NCI-H1105 treated with DMSO at 0.1 percent for 48 hours (cell line): ENCODE measurements at places on chromosomes 11 and 22.

DNA sequence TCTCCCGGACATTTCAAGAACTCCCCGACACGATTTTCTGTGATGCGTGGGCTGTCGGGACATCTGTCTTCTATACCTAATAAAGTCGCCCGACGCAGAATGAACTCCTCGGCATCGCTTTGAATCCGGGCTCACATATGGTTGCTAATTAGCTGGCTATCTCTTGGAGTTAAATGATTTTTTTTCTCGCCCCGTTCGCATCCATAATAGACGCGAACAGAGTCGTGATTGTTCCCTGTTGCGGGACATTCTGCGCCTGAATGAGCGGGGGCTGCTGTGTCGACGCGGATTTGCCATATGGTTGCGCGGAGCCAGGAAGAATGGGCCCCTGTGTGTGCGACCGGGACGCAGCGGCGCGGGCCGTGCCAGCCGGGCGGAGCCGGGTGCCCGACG is 16.4 kb downstream of the CDKN1C start:
- DNase-seq: no peak

DNA sequence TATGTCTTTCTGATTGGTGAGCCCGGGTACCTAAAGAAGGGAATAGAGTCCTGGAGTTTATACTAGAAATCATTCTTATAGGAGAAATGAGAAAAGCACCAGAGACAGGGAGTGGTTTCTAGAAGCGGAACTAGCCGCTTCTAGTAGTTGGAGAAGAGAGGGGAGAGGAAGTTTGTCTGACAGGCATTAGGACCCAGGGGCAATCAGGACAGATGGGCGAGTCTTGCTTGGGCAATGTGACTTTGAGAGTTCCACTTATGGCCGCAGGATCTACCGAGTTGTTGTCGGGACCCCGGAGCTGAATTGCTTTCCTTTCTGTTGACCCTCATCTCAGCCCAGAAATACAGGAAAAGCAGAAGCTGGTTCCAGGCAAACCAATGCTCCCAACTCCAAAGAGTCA is 596.8 kb upstream of the CNTN5 start:
- DNase-seq: no peak

GRCh38 chr11:7759010-7759409 is 37.7 kb downstream of the OR5P2 start:
- no peak for DNase-seq

DNA sequence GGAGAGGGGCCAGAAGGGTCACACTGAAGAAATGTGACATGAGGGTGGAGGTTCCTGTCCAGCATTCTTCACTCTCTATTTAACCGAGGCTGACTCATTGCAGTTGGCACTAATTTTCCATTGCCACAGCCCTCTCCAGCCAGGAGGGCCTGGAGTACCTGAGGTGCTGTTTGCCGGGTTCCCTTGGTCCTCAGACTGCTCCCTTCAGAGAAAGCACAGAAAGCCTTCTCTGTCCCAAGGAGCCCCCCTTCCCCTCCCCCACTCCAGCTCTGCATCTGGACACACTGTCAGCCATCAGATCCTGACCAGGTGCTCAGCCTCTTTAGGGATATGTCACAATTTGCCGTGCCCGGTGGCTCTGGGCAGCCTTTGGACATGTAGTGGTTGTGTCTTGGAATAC is 3.2 kb upstream of the C11orf91 start:
- no peak for DNase-seq

GRCh38 chr11:65014726-65015227 is 817 bp downstream of the ARL2 start:
- no peak for DNase-seq

- DNase-seq: no peak
Measured at GRCh38 chr11:73810637-73811036, 23.0 kb downstream of the MRPL48 start.

DNA sequence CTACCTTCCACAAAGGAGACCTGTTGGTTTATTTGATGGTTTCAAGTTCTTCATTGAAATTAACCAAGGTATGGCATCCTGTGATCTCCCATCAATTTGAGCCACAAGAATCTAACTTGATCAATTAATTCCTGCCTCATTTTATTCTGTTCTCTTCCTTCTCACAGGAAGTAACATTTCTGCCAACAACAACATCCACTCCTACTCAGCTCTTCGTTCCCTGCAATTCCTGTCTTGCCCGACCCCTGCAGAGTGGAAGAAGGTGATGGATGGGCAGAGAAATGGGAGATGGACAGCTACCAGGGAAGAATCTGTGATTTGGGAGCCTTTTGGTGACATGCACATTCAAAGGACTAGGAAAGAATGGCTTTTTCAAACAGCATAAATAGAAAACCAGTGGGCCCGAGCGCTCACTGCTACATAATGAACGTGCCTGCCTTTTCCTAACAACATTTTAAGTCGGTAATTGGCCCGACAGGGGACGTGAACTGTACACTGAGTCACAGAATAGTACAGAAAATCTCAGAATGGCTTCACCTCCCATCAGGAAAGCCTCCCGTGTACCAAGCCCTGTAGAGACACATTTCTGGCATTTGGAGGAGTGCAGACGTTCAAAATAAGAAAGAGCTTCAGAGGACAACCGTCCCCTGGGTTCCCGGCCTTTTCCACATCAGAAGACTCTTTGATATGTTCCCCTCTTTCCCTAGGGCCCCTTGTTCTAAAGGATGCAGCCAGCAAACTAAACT is 112.6 kb upstream of the SEZ6L start:
- DNase-seq: no peak

DNA sequence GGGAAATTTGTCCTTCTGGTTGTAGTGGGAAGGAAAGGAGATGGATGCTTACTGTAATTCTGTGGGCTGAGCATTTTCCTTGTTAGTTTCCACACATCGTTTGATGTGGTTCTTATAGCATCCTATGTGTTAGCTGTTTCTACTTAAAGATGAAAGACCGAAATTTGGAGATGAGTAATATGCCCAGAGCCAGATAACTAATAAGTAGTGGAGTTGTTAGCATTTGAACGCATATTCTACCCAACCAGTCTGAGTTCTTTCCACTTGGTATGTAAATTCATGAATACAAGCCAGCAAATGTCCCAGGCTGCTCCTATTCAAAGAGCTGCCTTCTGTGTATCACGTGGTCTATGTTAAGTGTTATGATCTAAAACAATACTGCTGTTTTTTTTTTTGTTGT is 14.6 kb downstream of the SPECC1L start:
- no peak for DNase-seq

DNA sequence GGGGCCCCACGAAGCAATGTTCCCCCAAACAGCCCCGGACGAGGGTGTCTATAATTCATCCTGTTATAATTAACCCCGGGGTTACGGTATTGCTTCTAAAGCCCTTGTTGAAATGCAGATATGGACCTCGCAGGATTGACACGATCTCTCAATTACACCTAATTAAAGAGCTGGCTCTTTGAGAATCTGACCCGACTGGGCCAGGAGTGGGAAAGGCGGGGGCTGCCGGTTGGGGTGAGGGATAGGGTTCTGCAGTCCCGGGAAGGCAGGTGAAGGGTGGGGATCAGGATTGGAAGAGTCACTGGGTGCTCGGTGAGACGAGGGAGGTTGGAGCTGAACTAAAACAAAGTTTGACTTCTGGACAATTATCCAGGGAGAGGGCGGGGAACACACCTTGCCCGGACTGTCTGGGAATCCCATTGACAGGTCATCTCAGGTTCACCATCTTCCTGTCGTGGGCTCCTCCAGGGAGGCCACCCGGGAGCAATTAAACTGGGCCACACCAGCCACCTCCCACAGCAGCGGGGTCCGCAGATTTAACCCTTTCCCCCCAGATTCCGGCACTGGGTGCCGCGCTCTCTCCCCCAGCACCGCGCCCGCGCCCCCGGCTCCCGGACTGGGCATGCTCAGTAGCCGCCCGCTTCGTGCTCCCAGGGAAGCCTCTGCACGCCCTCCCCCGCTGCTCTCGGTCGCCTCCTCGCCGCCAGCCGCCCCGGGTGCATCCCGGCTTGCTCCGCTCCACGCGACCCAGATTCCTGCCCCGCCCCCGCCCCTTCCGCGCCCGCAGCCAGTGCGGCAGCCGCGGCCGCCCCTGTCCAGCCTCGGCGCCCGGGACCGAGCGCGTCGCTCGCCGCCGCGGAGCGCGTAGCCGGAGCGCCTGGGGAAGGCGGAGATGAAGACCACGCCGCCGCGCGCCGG is at the start of gene ELMOD1:
ELMOD1 (plus strand) TSS at position 688 of the 918 bp plus-strand sequence. CDS start 27,043 bp downstream, outside the sequence.
- peak; percentile 47 for DNase-seq

- no peak for DNase-seq
Measured at GRCh38 chr11:128832121-128832497, 35.0 kb downstream of the KCNJ1 start.

DNA sequence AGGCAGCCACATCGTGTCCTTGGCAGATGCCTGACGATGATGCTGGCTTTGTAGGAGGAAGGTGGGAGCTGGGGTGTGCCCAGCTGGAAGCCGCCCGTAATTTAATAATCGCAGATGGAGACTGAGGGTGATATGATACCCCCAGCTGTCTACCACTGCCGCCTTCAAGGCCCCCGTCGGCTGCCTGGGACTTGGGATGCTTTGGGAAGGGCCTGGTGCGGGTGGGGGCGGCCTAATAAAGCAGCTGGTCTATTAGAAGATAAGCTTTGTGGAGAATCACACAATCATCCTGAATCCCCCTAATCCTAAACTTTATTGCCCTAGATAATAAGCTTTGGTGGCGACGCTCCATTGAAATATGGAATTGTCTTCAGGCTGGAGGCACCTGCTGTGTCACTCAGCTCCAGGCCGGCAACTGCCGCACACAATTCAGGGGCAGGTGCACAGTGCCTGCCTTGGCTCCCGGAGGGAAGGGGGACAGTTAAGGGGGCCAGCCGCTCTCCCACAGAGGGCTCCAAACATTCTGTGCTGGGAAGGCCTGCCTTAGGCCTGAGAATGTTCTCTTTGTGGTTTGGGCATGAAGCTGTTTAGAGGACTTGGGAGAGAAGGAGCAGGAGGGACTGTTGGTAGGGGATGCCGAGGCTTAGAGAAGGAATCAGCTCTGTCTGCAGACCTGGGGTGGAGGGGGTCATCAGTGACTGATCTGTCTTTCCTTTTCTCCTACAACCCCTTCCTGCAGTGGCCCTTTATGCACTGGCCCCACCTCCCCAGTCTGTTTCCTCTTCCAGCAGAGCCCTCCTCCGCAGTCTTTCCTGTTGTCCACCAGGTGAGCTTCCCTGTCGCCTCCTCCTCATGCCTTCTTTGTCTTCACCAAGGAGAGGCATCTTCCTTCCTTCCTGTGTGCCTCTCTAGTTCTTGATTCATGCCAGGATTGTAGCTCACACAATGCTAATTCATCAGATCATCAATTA is 65.3 kb downstream of the ARL14EP start:
- DNase-seq: no peak

- DNase-seq: no peak
Measured at GRCh38 chr22:37324340-37325038, 42.2 kb downstream of the CYTH4 start.

DNA sequence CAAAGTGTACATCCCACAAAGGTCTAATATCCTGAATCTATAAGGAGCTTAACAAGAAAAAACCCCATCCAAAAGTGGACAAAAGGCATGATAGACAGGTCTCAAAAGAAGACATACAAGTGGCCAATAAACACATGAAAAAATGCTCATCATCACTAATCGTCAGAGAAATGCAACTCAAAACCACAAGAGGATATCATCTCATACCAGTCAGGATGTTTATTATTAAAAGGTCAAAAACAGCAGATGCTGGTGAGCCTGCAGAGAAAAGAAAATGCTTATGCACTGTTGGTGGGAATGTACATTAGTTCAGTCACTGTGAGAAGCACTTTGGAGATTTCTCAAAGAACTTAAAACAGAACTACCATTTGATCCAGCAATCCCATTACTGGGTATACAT is 12.7 kb downstream of the LGALS12 start:
- no peak for DNase-seq

- no peak for DNase-seq
Measured at GRCh38 chr11:96694338-96694737, 304.5 kb downstream of the JRKL start.
